ENCODE measurements at places on chromosomes 5 and 9.

GRCh38 chr5:178349625-178350353 is 117.2 kb upstream of the PHYKPL start:
- DNase-seq, result no peak

DNA sequence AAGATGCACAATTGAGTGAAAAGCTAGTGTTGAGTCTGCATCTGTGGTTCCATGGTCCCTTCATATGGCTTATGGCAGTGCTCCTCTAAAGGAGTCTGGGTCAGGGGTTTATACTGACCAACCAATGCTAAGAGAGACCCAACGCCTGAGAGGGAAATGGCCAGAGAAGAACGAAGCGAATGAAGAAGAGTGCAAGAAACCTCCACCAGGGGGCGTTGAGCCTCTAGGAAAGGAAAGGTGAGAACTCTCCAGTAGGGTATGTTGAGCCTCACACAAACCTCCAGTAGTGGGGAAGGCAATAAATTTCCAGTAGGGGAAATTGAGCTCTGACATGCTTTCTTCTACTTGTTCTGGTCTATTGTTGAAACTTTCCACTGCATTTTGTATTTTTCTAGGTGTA is 470.6 kb downstream of the PRDM9 start:
- peak; percentile 12 for DNase-seq

GRCh38 chr9:34409154-34409553 is 32.5 kb upstream of the MYORG start:
- DNase-seq, result no peak

DNA sequence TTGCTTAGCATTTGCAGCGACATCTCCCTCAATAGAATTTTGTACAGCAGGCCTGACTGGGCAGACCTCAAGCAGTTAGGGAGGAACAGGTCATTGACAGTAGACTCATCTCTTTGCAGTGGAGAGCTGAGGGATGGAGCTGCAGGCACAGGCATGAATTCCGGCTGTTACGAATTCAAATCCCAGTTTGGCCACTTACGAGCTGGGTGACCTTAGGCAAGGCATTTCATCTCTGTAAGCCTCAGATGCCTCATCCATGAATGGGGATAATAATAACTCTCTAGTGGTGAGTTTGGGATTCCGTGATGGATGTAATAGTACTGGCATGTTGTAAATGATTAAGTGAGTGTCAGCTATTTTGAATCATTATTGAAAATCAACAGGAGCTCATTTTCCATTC is 195.3 kb downstream of the SEMA6A start:
- no peak for DNase-seq

DNA sequence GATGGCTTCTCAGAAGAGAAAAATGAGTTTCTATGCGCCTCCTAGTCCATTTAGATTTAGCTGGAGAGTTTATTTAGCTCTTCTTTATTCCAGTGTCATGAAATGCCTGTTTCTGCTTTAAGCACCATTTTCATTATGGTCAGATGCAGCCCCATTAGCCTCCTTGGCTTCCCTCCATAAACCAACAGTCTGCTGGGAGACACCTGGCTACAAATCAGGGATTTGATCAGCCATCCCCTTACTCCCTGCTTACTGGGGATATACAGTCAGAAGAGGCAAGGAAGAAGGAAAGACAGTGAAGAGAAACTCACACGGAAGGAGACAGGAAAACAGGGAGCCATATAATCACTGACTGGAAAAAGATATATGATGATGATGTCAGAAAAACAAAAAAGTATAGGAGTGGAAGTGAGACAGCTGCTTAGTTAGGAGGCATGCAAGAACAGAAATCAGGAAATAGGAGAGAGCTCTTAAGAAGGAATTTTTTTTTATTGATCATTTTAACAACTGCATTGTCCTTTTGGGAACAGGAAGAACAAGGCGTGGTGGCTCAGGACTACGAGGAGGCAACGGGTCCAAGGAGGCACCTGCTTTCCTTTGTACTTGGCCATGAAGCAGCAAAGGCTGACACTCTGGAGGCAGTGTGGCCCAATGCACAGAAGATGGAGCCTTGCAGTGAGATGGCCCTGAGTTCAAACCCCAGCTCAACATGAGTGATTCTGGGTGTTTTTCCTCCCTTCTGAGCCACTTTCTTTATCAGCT is 56.1 kb downstream of the MED27 start:
- DNase-seq, result no peak

GRCh38 chr9:38024036-38024681 is 44.9 kb downstream of the SHB start:
- DNase-seq, result no peak

- DNase-seq, result no peak
Observed at GRCh38 chr5:139377226-139377625, 5.9 kb downstream of the SLC23A1 start.

GRCh38 chr5:18968966-18969365 is 1019.0 kb downstream of the CDH18 start:
- no peak for DNase-seq

- no peak for DNase-seq
Observed at GRCh38 chr5:1074816-1075554, 36.9 kb downstream of the SLC12A7 start.

DNA sequence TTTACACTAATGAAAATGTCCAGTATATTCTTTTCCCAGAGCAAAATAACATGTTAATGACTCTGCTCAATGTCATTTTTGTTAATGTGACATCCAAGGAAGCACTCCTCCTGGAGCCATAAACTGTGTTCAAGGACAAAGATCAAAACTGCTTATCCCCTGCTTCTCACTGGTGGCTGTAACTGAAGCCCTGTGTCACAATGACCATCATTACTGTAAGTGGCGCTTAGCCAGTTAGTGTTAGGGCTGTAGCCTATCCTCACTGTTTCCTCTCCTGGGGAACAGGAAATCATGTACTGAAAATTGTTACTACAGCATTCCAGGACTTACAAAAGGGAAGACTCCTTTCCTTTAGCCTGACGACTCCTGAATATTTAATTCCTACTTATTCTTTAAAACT is 71.7 kb upstream of the COX7C start:
- DNase-seq, result no peak

- DNase-seq, result no peak
Observed at GRCh38 chr9:92404042-92404836, at the start of gene OGN. TSS of gene OGN (minus strand) at chr9:92404578. CDS start at chr9:92403407, 1,171 bp downstream.

GRCh38 chr5:67992923-67993322 is 222.6 kb upstream of the PIK3R1 start:
- no peak for DNase-seq

- no peak for DNase-seq
Observed at GRCh38 chr5:83512061-83512745, 40.7 kb downstream of the VCAN start.

DNA sequence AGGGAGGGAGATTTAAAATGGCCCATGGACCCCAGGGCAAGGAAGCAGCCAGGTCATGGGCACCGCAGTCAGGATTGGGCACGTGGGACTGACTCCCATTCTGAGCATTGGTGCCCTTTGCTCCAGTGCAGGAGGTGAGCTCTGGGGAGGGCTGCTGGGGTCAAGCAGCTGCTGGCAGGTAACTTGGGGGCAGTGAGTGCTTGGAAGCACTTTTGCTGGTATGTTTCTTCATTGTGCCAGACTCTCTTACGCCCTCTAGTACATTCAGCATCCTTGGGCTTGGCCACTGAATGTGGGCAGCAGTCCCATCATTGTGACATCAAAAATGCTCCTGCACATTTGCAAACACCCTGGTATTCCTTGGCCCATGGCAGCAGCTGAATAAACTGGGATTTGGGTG is 32.7 kb downstream of the PRRC2B start:
- DNase-seq, result no peak

- peak; percentile 64 for DNase-seq
Observed at GRCh38 chr9:79759460-79759859, 187.7 kb downstream of the TLE4 start.

DNA sequence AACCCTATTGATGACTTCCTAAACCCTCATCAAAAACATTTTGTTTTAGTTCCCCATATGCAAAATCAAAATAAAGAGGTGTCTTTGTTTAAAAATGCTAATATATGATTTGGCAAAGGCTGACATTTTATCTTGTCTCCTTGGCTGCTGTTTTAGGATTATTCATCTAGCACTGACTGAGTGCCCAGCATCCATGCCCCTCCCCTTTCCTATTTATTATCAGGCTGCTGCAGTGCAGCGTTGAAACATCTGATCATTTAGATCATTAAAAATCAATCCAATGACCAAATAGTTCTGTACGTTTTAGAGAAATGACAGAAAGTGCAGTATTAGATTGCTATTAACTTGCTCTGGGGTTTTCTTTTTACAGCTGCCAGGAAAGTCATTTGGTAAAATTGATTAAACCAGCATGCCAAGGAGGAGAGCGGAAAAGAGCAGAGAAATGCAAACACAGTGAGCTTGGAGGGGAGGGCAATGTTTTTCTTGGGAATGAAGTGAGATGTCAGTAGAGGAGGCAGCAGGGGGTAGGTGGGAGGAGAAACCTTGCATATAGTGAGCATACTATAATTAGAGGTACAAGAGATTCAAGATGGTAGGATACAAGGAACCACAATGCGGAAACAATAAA is 286.3 kb downstream of the PDE4D start:
- DNase-seq, result no peak

GRCh38 chr9:126619361-126620135 is 5.8 kb downstream of the LMX1B start:
- no peak for DNase-seq

- no peak for DNase-seq
Observed at GRCh38 chr9:2622461-2623287, 1.1 kb downstream of the VLDLR start.

DNA sequence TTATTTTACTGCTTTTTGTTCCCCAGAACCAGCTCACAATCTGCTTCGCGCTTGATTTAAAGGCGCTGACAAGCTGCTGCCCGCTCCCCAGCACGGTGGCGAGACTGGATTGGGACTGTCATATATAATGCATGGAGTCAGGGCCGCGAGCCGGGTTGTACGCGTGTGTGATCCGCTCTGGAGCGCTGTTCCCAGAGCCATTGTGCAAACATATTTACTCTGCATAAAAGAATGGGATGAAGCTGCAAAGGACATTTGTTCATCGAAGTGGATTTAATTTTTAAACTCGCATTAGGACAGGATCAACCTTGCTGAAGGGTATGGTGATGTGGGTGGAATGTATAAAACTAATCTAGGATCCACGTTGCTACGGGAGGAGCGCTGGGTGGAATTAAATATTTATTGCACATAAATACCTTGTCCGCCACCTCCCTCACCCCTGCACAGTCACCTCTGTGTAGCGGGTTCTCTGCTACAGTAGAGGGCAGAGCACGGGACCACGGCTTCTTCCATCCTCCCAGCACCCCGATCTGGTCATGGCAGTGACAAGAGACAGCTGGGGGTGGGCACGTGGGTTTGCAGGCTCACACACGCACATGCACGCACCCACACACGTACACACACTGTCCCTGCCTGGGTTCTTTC is 18.1 kb upstream of the FCN1 start:
- no peak for DNase-seq

DNA sequence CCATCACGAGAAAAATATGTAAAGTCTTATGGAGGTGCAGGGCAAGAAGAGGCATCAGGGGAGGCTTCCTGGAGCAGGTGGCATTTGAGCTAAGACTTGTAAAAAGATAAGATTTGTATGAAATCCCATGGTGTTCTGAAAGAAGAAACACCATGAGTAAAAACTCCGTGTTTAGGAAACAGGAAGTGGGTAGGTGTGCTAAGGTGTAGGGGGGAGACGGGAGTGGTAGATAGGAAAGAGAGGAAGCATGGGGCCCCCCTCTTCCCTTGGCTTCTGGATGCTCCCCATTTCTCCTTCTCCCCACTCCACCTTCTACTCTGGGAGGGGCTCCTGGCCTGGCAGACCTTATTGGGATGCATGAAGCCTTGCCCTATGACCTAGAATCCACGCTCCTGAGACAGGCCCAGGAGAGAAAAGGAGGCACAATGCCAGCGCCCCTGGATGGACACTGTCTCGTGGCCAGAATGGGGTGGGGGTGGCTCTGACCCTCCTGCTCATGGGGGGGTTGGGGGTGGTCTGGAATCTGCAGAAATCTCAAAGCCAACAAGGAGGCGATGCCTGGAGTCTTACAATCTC is 103.6 kb downstream of the GTF3C4 start:
- DNase-seq, result no peak

DNA sequence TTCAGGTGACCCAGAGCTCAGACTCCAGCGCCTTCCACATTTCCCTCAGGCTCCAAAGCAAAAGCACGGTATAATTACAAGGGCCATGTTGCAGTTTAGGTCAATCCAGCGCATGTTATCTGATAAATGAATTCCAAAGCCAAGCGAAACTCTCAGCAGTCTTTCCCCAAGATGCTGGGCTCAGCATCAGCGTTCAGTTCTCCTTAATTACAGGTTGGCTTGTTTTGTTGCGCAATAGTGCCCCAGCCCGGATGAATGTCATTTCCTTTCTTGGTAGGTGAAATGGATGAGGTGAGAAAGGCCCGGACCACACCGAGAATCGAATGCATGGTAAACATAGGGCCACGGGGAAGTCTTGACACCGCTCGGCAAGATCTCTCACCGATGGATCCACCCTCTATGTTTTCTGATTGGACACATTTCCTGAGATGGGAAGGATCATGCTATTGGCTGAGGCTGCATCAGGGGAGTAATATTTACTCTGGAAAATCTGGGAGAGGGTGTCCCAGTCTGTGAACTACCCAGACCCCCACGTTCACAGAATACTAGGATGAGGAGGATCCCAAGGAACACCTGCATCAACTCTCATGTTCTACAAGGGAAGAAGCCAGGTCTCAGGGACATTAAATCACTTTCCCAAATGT is 221.2 kb upstream of the ANKRD55 start:
- no peak for DNase-seq

DNA sequence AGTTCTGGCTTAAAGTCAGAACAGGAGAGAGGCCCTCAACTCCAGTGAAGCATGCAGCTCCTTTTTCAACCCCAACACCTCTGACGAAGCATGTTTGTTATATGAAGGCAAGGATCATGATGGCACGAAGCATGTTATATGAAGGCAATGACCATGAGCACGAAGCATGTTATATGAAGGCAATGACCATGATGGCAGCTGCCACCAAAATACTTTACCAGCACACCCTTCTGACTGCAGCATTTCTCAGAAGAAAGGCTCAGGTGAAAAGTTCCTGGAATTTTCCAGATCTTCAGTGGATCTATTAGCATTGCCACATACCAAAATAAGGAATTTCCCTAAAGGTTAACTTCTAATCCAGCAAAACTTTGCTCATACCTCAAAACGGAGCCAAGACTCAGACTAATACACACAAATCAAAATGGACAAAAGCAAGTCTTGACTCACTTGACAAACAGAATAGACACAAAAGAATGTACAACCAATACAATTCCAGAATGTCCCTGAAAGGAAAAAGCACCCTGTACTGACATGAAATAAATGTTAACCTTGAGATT is 217.4 kb downstream of the FANCC start:
- no peak for DNase-seq

DNA sequence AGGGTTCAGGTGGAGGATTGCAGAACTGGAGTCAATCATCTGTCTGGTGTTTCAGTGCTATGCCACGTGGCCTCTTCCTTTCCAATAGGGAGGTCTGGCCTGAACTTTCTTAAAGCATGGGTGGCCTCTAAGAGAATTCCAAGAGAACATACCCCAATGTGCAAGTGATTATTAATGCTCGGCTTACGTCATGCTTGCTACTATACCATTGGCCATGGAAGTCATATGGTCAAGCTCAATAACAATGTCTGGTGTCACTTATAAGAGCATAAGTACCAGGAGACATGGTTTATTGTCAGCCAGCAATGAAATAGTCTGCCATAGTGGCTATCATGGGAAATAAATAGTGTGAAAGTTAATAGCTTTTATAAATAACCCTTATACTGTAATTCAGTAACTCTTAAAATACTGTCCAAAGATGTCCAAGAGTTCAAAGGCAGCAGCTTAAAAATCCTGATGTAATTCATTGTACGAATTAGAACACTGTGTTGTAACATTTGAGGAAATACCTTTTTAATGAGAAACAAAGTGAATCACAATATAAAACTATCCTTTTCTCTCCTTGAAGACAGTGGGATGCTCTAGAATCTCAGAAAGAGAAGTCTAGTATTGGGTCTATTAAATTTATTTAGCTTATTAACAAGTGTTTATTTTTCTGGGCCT is 355.4 kb upstream of the PRR16 start:
- DNase-seq, result no peak
